Uterus (tissue), 4 donors: ENCODE measurements at places on chromosomes 13 and 19. TPM values are rescaled to one million over a fixed set of nuclear protein-coding genes. Genes with fewer than 3 reads are reported as not detected.

SMIM24 gene
- total RNA-seq: 0.97 TPM

FGF14 gene
- under 0.01 TPM for total RNA-seq

ZNF682 gene
- total RNA-seq: 1.3 TPM

PLEKHA4 gene
- 60.4 TPM for total RNA-seq

PLVAP gene
- 204 TPM for total RNA-seq

FXYD5 gene
- 10.9 TPM for total RNA-seq

NLRP5 gene
- total RNA-seq: not detected

ZNF415 gene
- 10.0 TPM for total RNA-seq

TEX29 gene
- not detected for total RNA-seq

CEACAM7 gene
- total RNA-seq: 0.49 TPM

S1PR4 gene
- 1.3 TPM for total RNA-seq

VSIG10L gene
- total RNA-seq: 3.6 TPM

NRTN gene
- not detected for total RNA-seq

ESD gene
- 108 TPM for total RNA-seq

MARK4 gene
- 14.1 TPM for total RNA-seq

SLC15A1 gene
- 0.97 TPM for total RNA-seq

KIR2DL3 gene
- total RNA-seq: not detected

NLRP11 gene
- total RNA-seq: not detected

DNAAF3 gene
- 3.1 TPM for total RNA-seq

WDR18 gene
- 18.8 TPM for total RNA-seq

FCGBP gene
- 10.7 TPM for total RNA-seq

ERCC2 gene
- 5.3 TPM for total RNA-seq

WTIP gene
- 6.1 TPM for total RNA-seq

MRPL34 gene
- 289 TPM for total RNA-seq
